Pulmonary artery endothelial cell (primary cell): ENCODE measurements at places on chromosomes 6 and 20. TPM values are rescaled to one million over a fixed set of nuclear protein-coding genes. Genes with fewer than 3 reads are reported as not detected.

The PLCB1 gene
- 13.6 and 17.6 TPM in 2 replicates for total RNA-seq

The CCN5 gene
- not detected in 2 replicates for total RNA-seq

The NKAIN4 gene
- not detected in 2 replicates for total RNA-seq

The GCM1 gene
- total RNA-seq: not detected in 2 replicates

The SDC4 gene
- total RNA-seq: 24.6 and 32.4 TPM in 2 replicates

The CD24 gene
- total RNA-seq: 0.92 and 2.5 TPM in 2 replicates

DNA sequence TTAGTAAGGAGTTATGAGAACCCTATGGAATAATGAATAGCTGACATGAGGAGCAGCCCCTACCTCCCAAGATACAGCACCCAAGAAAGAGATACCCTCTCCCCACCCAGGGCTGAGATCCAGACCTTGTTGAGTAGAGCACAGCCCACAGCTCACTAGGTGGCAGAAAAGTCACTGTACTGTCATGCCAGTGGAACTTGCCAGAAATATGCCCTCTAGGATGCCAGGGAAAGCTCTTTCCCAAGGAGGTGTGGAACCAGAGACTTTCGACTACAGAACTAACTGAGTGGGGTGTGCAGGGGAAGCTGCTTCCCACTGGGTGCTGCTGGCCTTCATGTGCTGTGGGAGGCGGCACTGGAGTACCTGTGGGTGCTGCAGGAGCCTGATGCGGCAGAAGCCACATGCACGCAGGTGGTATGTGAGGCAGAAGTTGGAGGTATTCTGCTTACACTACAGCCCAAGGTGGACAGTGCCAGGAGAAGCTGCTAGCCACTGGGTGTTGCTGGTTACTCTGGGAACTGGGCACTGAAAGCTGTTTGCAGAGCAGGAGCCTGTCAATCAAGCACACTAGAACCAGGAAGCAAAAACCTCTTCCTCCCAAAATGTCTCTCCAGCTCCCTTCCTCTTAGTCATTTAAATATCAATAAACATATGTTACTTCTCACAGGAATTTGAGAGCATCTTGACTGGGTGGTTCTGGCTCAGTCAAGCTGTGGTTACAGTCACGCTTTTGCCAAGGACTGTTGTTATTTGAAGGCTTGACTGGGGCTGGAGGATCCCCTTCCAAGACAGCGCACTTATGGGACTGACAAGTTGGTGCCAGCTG is 17.8 kb downstream of the ARMC12 start:
- no peak for DNase-seq

GRCh38 chr6:125839471-125839870 is 48.7 kb downstream of the NCOA7 start:
- peak; percentile 47 for DNase-seq

DNA sequence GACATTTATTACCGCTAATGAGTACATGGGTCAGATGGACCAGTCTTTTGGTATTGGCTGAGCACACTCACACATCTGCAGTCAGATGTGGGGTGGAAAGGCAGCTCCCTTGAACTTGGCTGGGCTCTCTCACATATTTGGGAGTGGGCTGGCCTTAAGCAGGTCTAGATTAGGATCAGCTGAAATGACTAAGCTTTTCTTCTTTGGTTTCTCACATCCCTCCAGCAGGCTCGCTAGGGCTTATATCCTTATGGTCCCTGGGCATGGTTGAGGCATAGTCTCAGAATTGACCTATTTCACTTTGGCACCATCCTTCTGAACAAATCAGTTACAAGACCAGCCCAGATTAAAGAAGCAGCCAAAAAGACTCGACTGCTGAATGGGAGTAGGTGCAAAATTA is 14.4 kb upstream of the PLCB1 start:
- DNase-seq: no peak

- no peak for DNase-seq
These were observed 185.9 kb downstream of the UST start for GRCh38 chr6:148932731-148933130.

GRCh38 chr20:40565001-40565681 is 123.9 kb downstream of the MAFB start:
- peak; percentile 7 for DNase-seq

GRCh38 chr6:136994782-136995181 is 50.0 kb downstream of the IL20RA start:
- no peak for DNase-seq

DNA sequence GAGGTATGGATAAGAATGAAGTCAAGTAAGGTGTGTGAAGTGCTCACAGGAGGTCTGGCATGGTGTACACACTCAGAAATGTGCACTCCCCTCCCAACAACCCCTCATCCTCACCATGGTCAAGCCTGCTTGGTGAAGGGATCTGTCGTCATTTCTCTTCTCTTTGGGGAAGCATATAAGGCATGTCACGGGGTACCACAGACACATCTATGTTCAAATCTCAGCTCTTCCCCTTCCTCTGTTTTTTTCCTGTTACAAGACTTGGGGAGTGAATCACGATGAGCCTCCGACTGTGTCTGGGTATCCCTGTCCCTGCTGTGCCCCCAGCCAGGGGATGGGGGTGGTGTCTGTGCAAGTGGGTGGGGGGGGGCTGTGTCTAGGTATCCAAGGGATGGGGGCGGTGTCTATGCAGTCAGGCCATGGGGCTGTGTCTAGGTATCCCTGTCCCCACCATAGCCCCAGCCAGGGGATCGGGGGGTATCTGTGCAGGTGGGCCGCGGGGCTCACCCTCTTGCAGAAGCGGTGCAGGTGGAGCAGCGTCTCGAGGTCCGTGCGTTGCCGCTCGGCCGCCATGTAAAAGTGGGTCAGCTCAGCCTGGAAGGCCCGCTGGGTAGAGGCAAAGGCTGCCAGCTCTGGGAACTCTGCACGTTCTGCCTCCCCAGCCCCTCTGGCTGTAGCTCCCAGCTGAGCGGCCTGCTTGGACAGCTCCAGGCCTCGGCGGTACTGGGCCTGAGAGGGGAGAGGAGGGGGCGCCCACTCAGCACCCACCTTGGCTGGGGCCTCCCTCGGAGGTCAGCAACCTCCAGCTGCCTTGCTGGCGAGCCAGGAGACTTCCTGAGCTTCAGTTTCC is 43.6 kb downstream of the KIAA1755 start:
- DNase-seq: no peak

- DNase-seq: peak; percentile 89
These were observed 301.7 kb upstream of the ZFP64 start for GRCh38 chr20:52493171-52493721.

GRCh38 chr6:145705561-145705960 is 29.8 kb downstream of the EPM2A start:
- peak; percentile 49 for DNase-seq

DNA sequence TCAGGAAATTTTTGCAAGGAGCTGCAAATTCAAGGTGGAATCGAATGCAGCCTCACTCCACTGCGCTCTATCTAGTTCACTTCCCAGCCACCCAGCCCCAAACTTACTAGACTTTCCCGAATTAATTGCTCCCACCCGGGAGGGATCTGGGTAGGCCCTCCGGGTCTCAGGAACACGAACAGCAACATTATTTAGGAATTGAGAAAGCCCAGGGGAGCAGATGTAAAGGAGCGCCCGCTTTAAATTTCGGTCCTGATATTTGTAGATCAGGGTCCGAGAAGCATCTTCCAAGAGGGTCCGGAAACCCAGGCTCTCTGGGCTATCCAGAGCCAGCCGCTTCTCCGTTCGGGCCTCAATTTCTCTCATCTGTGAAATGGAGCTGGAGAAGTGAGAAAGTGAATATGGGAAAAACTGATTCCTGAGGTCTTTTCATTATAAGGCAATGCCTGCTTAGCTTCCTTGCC is 490 bp upstream of the ID1 start:
- DNase-seq: no peak

DNA sequence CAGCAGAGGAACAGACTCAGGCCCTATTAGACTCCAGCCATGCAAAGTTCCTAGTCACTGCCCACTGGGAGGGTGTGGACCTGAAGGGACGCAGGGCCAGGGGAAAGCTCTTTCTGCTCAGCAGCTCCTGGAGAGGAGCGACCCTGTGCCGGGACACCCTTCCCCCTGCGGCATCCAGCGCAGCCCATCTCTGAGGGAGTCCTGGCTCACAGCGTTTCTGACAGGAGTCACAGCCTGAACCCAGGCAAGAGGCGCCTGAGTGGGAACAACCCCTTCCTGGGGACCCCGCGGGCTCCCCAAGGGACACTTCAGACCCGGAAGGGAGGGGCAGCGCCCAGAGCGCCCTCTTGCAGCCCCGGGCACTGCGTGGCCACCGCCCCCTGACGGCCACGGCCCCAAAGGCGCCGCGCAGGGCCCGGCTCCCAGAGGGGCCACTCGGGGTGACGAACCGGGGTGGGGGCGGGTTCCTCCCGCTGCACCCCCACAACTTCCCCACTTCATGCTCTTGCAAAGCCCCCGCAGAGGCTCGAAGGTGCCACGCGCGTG is 862 bp downstream of the UCKL1 start:
- DNase-seq: no peak

DNA sequence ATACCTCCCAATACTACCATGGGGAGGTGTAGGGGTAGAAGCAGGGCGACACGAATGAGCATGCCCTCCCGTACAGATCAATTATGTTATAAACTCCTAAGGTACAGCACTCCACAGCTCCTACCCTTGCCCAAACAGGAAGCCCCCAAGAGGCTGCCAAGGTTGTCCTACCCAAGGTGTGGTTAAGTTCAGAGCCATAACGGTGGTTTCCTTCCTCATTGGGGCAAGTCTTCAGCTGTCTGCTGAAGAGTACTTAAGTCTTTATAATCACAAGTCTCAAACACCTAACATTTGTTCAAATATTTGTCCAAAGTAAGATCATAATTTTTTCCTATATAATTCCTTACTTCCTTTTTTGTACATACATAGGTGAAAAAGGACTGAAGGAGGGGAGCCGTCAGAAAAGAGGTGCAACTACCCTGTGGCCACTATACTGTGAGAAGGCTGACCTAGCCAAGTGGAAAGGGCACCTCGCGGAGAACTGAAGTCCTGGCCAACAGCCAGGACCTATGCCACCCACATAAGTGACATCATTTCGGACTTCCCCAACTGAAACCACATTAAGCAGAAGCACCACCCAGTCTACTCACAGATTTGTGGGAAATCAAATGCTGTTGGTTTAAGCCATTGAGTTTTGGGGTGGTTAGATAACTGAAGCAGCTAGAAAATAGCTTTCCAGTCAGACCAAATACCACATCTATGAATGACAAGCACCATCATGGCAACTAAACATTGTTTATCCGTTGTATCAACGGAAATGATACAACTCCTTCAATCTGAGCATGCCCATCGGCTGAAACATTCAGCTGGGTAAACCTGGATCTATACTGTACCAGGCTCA is 2.9 kb upstream of the RAB22A start:
- no peak for DNase-seq

- DNase-seq: peak; percentile 50
These were observed 17.2 kb downstream of the TAB2 start for GRCh38 chr6:149334682-149335160.

DNA sequence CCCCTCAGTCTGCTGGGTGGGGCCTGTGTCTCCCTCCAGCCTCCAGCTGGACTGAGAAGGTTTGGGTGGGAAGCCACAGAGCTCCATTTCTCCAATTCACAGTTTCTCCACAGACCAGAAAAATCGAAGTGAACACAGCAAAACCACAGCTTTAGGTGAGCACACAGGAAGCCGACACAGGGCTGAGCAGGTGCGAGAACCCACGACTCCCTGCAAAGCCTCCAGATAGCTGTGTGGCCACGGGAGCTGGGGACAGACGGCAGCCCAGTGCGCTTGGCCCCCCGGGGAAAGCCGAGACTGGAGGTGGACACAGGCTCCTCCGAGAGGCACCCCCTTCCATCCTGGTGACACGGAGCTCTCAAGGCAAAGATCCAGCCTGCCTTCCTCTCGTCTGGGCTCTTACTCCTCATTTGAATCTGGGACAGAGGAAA is 29.0 kb upstream of the MPC1 start:
- no peak for DNase-seq

GRCh38 chr20:11921321-11921720 is 3.6 kb downstream of the BTBD3 start:
- DNase-seq: no peak
